ENCODE measurements at places on chromosomes 16 and 17. TPM values are rescaled to one million over a fixed set of nuclear protein-coding genes. Genes with fewer than 3 reads are reported as not detected.

Gene GNGT2
- 0.47 TPM for total RNA-seq

Gene TMED6
- total RNA-seq: 49.1 TPM

GRCh38 chr16:23424292-23424958 lies 28.6 kb downstream of the COG7 start:
- no peaks in the 10 kb centered on the region for H3K27me3 ChIP-seq
- H3K27ac ChIP-seq: no peak overlapping the region
- H3K4me1 ChIP-seq: no peaks in the 10 kb centered on the region
- no peak for DNase-seq
- no peaks in the 10 kb centered on the region for H3K36me3 ChIP-seq
- no peak overlapping the region for H3K4me3 ChIP-seq

DNA sequence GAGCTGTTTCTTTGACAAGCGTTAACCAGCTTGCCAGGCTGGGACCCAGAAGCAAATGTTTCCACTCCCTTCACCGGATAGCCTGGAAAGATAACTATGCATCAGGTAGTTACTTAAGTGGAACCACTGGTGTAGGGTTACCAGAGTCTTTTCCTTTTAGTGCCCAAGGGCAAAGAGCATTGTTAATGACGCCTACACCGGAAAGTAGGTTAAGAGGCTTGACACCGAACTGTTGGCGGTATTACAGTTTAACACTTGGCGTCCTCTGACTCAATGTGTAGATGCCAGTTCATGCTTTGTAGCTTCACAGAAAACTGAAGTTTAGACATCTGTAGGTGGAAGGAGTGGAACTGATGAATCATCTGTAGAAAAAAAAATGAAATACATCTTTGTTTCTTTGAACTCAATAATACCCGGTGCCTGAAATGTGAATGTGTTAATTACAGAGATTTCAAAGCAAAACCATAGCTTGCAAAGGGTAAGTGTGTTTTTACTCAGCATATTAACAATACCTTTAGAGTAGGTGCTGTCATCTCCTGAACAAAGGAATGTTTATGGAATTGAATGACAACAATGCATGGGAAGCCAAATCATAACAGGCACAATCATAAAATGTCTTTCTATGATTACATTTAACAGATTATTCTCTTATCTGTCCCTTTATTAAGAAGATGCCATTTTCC lies 426.7 kb upstream of the SALL1 start:
- no peaks in the 10 kb centered on the region for H3K36me3 ChIP-seq
- no peaks in the 10 kb centered on the region for H3K4me1 ChIP-seq
- H3K4me3 ChIP-seq: no peak overlapping the region
- H3K27me3 ChIP-seq: peaks cover 5% of the 10 kb centered on the region
- H3K27ac ChIP-seq: no peak overlapping the region

DNA sequence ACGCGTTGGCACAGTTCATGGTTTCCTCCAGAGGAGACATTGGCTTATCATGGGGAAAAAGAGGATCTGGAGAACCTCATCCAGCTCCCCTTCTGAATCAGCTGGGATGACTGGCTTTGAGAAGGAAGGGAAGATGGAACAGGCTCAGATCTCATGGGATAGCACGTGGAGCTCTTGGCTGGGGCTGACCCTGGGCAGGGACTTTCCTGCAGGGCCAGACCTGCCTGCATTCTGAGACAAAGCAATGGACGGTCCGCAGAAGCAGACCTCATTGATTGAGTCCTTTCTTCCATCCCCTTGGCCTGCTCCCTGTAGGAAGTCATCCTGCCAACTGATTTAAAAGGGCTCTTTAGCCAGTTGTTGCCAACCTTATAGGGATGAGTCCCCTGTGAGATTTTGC lies 26.2 kb downstream of the PLCD3 start:
- peaks cover 37% of the 10 kb centered on the region for H3K36me3 ChIP-seq
- no peak for DNase-seq
- H3K4me3 ChIP-seq: no peak overlapping the region
- no peaks in the 10 kb centered on the region for H3K4me1 ChIP-seq

GRCh38 chr17:21119247-21119918 lies 7.4 kb upstream of the DHRS7B start:
- no peak for DNase-seq
- H3K27me3 ChIP-seq: no peaks in the 10 kb centered on the region
- H3K36me3 ChIP-seq: no peaks in the 10 kb centered on the region

DNA sequence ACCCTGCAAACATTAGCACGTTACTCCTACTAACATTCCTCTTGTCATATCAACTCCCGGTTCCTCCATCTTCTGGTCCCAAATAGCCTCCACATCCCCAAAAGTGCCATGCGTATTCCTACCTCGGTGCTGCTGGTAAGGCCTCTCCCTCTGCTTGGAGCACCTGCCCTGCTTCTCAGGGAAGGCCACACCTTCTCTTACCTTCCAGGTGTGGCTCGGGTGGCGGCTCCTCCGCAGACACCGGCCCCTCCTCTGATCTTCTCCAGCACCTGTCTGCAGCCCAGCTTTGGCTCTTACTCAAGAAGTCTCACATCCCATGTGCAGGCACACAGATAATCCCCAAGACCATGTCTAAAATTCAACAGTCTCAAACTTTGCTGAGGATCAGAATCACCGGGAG lies 92.3 kb downstream of the GAS7 start:
- H3K27ac ChIP-seq: no peak overlapping the region
- no peaks in the 10 kb centered on the region for H3K4me1 ChIP-seq
- no peaks in the 10 kb centered on the region for H3K27me3 ChIP-seq
- DNase-seq: no peak
- no peak overlapping the region for H3K4me3 ChIP-seq

DNA sequence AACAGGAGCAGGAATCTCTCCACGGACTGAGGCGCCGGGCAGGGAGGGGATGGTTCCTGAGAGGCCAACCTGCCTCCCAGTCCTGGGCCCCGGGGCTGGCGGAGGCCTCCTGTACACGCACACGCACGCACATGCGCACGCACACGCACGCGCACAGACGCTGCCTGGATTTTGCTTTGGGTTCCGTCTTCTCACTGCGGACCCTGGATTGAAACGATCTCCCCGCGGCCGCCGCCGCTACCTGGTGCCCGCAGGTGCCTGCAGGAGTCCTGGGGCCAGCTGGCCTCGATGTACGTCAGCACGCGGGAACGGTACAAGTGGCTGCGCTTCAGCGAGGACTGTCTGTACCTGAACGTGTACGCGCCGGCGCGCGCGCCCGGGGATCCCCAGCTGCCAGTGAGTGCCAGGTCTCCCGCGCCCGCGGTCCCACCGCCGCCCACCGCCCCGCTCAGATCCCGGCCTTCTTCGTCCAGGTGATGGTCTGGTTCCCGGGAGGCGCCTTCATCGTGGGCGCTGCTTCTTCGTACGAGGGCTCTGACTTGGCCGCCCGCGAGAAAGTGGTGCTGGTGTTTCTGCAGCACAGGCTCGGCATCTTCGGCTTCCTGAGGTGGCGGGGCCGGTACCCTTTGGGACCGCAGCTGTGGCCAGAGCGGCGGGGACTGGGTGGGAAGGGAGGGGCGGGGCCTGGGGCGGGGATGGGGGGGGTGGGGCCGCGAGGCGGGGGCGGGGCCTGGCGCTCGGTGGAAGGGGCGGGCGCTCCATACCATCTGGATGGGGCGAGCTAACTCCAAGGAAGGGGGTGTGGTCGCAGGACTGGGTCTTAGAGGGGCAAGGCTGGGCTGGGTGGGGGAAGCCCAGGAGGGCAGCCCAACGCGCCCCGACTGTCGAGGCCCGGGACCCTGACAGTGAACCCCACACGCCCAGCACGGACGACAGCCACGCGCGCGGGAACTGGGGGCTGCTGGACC lies 12.3 kb downstream of the CES4A start:
- peaks cover 13% of the 10 kb centered on the region for H3K4me1 ChIP-seq
- H3K36me3 ChIP-seq: no peaks in the 10 kb centered on the region
- H3K27ac ChIP-seq: no peak overlapping the region
- peak overlapping the region; percentile 38 for H3K4me3 ChIP-seq
- H3K27me3 ChIP-seq: no peaks in the 10 kb centered on the region

DNA sequence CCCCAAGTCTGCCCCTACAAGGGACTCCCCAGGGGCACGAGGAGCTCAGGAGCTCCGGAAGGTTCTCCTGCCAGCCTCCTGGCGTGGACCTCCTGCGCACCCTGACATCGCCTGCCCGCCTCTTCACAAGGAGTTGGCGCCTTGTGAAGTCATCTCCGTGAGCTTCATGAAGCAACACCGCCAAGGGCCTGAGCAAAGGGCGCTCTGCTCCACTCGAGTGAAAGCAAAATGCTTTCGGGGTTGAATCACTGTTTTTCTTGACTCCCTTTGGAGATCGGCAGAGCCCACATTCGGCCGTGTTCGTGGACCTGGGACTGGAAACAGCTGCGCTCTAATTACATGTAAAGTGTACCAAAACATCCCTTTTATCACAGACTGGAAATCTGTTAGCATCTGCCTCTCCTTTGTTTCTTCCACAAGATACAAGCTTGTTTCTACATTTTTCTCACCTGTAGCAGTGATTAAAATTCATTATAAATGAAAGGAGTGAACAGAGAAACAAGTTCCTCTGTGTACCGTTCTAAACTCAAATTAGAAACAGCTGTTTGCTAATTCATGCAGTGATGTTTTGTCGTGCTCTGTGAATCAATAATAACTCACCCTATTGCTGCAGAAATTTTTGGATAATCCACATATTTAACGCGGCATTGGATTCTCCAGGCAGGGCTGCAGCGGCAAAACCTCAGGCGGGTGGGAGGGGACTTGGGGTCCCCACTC lies 203.3 kb downstream of the ZNF423 start:
- H3K4me3 ChIP-seq: no peak overlapping the region
- H3K4me1 ChIP-seq: no peaks in the 10 kb centered on the region
- no peak overlapping the region for H3K27ac ChIP-seq
- no peak for DNase-seq
- H3K36me3 ChIP-seq: no peaks in the 10 kb centered on the region

DNA sequence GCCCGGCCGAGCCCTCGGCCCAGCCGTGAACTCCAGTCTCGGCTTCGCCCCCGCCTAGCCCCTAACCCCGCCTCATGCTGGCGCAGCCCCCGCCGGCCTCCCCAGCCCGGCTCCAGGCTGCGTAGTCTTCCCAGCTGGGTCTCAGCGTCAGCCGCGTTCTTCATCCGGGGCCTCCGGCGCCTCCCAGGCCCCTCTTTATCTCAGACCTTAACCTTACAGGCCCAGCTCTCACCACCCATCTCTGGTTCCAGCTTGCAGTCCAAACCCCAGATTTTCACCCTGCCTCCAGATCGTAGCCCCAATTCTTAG lies at the start of gene PROCA1:
TSS of gene PROCA1 (minus strand) at position 166 of the 309 bp plus-strand sequence. CDS start 228 bp downstream, outside the sequence.
- H3K36me3 ChIP-seq: no peaks in the 10 kb centered on the region
- no peaks in the 10 kb centered on the region for H3K27me3 ChIP-seq
- H3K27ac ChIP-seq: peak within 1 kb of the TSS; percentile 72
- peaks cover 5% of the 10 kb centered on the region for H3K4me1 ChIP-seq
- H3K4me3 ChIP-seq: peak within 1 kb of the TSS; percentile 39

DNA sequence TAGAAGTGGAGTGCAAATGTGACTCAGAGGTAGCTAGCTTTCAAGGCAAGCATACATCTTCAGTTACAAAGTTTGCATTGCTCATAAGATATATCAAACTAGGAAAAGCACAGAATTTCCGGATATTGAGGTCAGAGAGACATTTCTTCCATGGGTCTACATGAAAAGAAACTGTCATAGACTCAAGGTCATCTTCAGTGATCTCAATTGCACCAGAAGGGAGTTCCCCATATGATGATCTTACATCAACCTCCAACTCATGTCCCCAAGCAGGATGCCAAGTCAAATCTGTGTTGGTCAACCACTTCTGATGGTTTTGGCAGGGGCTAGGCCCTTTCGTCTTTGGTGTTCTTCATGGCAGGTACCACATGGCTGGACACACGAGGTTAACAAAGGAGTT lies 459.9 kb upstream of the MAF start:
- no peak overlapping the region for H3K27ac ChIP-seq
- no peak overlapping the region for H3K4me3 ChIP-seq
- no peaks in the 10 kb centered on the region for H3K36me3 ChIP-seq
- H3K27me3 ChIP-seq: no peaks in the 10 kb centered on the region
- H3K4me1 ChIP-seq: no peaks in the 10 kb centered on the region

DNA sequence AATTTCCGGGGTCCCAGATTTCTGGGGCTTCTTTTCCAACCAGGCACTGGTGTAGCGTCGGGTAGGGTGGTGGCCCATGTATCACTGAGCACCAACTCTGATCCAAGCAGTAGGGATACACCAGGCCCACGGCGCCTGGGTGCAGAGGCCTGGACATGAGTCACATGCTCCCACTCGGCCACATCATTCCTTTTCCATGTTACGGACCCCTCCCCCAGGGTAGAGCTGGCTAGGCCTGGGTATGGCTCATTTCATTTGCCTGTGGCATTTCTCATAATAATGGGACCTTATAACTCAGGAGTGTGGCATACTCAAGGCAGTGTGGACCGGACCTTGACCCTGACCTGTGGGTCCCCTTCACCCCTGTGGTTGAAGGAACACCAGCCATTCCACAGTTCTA lies 18.0 kb upstream of the NDRG4 start:
- H3K36me3 ChIP-seq: no peaks in the 10 kb centered on the region
- no peaks in the 10 kb centered on the region for H3K27me3 ChIP-seq
- H3K4me3 ChIP-seq: no peak overlapping the region
- H3K4me1 ChIP-seq: no peaks in the 10 kb centered on the region
- H3K27ac ChIP-seq: no peak overlapping the region
- no peak for DNase-seq

- H3K27me3 ChIP-seq: no peaks in the 10 kb centered on the region
- DNase-seq: no peak
- H3K4me1 ChIP-seq: no peaks in the 10 kb centered on the region
- no peak overlapping the region for H3K27ac ChIP-seq
- H3K36me3 ChIP-seq: no peaks in the 10 kb centered on the region
- H3K4me3 ChIP-seq: no peak overlapping the region
These were observed 8.2 kb downstream of the CENPX start for GRCh38 chr17:82014432-82014831.

DNA sequence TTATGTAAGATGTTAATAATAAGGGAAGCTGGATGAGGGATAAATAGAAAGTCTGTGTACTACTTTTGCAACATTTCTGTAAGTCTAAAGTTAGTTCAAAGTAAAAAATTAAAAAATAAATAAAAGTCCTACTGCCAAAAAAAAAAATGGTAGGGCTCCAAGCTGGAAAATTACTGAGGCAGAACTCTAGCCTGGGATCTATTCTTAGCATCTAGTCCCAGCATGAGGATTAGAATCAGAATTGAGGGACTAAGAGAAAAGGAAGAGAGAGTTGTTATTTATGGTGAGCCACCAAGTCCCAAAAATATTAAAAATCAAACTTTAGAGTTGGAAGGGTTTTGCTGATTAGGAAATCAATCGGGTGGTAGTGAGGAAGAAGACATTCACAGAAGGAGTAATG lies 110.3 kb downstream of the CYB561 start:
- no peaks in the 10 kb centered on the region for H3K4me1 ChIP-seq
- no peaks in the 10 kb centered on the region for H3K27me3 ChIP-seq
- H3K36me3 ChIP-seq: no peaks in the 10 kb centered on the region
- H3K27ac ChIP-seq: no peak overlapping the region
- H3K4me3 ChIP-seq: no peak overlapping the region
- DNase-seq: no peak

GRCh38 chr17:19286751-19287341 lies 49.7 kb downstream of the EPN2 start:
- H3K4me3 ChIP-seq: no peak overlapping the region
- H3K27ac ChIP-seq: no peak overlapping the region
- H3K27me3 ChIP-seq: no peaks in the 10 kb centered on the region
- DNase-seq: no peak
